Activated B cell treated with CpG ODN at 0.5 μM for 24 hours (primary cell): ENCODE measurements at places on chromosomes 5 and 9. TPM values are rescaled to one million over a fixed set of nuclear protein-coding genes. Genes with fewer than 3 reads are reported as not detected.

DNA sequence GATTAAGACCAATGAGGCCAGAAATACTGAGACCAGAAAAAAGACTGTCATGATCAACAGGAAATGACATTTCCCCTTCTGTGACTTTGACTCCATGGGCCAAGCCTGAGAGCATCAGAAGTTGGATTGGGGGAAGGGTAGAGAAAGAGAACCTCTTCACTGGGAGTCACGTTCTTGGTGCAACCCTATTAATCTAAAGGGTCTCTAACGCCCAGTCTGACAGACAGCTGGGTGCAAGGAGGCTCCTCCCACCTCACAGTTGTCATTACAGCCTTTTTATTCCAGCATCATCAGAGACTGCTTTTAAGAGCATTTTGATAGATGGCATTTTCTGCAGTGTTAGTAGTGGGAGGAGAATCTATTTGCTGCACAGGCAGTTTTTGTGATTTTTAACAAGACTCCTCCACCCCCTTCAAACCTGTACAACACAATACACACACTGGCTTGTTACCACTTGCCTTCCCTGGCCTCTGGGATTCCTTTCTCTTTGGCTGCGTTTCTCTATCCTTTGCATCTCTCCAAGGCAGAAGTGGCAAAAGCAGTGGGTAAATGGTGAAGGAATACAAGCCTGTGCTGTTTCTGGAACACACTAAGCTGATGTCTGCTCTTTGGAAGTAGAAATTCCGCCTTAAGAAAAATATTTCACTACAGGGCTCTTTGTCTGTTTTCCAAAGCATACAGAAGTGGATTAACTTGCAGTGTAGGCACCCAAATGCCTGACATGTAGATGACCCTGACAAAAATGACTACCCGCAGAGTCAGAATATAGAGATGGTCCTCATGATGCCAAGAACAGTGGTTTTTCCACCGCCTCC is 310.4 kb upstream of the ZNF608 start:
- peaks cover 14% of the 10 kb centered on the region for H3K4me1 ChIP-seq
- no peak overlapping the region for H3K27ac ChIP-seq
- no peak for DNase-seq
- H3K36me3 ChIP-seq: no peaks in the 10 kb centered on the region

DNA sequence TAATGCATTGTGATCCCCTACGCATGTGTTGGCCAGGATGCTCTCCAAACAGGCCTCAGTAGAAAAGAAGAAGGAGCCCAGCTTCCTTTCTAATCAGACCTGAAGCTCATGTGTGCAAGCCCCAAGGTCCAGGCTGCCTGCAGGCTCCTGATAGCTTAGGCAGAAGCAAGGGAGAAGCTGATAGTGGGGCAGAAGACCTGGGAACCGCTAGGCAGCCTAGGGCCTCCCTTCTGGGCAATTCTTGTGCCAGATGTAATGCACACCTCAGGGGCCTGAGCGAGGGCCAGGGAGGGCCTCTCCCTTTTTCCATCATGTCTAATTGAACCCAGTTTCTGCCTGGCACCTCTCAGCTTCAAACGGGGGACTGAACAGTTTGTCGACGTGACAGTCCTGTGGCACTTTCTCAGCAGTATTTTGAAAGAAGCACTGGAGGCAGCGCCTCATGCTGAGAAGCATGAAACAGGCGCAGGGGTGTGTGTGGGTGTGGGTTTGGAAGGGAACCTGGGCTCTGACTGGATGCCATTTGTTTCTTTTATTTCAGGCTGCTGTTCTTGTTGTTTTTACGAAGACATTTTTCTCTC is 212.8 kb downstream of the PIK3R1 start:
- H3K36me3 ChIP-seq: no peaks in the 10 kb centered on the region
- no peak overlapping the region for H3K4me3 ChIP-seq
- H3K4me1 ChIP-seq: peaks cover 19% of the 10 kb centered on the region

CCL28 gene
- total RNA-seq: 10.7 and 11.6 TPM in 2 replicates

DNA sequence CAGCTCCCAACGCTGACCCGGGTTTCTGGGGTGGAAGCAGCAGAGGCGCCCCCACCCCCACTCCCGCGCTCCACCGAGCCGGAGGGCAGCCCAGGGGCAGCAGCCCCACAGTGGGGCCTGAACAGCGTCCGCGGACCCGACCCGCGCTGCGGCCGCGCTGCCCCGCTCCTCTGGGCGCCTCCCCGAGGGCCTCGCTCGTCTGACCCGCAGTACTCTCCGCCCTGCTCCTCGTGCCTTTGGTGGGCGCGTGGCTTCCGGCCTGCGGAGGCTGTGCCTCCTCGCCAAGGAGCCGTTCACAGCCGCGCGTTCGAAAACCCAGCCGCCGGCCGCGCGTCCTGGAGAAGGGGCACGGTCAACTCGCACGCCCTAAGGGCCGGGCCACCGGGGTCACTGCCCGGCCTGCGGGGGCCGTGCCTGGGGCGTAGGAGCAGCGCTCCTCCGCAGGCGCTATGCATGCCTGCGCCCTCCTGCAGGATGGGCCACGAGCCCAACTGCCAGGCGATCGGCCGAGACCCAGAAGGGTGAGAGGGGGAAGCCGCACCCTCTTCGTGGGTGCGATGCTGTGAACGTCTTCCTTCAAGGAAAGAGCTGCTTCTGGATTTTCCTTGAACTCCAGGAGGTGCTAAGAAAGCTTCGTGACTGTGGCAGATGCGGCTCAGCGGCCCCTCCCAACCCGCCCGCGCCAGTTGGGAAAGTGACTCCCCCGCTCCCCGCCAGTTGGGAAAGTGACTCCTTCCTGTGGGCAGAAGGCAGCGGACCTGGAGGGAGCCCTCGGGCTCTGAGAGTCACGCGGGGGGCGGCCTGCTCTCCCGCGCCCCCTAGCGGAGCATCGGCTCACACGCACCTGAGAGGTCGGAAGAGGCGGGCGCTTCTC is 82.7 kb downstream of the HSD17B3 start:
- H3K4me1 ChIP-seq: peaks cover 10% of the 10 kb centered on the region
- peak; percentile 18 for DNase-seq
- H3K36me3 ChIP-seq: no peaks in the 10 kb centered on the region
- no peak overlapping the region for H3K4me3 ChIP-seq
- no peak overlapping the region for H3K27ac ChIP-seq

DNA sequence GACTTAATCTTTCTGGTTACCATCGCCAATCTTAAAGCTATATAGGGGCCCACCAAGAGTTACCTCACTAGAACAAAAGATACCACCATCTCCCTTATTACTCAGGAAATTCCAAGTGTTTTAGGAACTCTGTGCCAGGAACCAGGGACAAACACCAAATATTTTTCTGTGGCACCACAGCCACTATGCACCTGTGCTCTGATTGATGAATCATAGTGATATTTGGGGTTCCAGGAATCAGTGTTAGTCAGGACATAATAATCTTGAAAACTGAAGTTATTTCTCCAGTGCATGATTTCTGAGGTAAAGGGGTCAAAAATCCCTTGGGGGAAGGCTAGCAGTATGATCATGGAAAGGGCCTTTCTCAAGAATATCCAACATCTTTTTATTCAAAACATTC is 10.2 kb upstream of the TMED7 start:
- peaks cover 4% of the 10 kb centered on the region for H3K27me3 ChIP-seq
- peaks cover 9% of the 10 kb centered on the region for H3K4me1 ChIP-seq
- no peaks in the 10 kb centered on the region for H3K36me3 ChIP-seq

SH3GL2 gene
- not detected in 2 replicates for total RNA-seq

ZNF169 gene
- 13.6 and 18.3 TPM in 2 replicates for total RNA-seq

DNA sequence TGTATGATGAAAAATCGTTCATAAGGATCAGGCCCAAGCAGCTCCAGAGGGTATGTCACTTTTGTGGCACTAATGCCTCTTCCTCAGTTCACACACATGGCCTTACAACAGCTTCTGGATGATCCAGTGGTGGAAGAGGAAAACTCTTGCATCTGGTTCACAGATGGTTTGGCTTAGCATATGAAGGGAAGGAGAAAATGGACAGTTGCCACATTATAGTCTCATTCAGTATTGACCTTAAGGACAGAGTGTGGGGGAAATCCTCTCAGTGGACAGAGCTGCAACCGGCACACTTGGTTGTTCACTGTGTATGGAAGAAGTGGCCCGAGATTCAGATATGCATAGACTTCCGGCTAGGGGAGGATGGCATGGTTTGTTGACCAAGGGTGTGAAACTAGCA is 22.8 kb downstream of the C9orf57 start:
- no peak overlapping the region for H3K4me3 ChIP-seq
- DNase-seq: no peak
- H3K27ac ChIP-seq: no peak overlapping the region
- no peaks in the 10 kb centered on the region for H3K36me3 ChIP-seq

GRCh38 chr9:35110327-35110761 is 5.3 kb downstream of the ATOSB start:
- no peaks in the 10 kb centered on the region for H3K27me3 ChIP-seq
- peak overlapping the region; percentile 83 for H3K4me3 ChIP-seq
- peaks cover 12% of the 10 kb centered on the region for H3K36me3 ChIP-seq

PCDHGA8 gene
- 0.54 and 0.69 TPM in 2 replicates for total RNA-seq

FGD3 gene
- 46.5 and 61.9 TPM in 2 replicates for total RNA-seq
